Stimulated activated memory B cell treated with anti-CD40 and anti-IgM and Interleukin-4, amounts not matched to agents 10 μg/mL and 1 μg/mL and 100 μg/mL, for 72 hours (primary cell): ENCODE measurements at places on chromosomes 3 and 15.

- H3K4me3 ChIP-seq, result peak overlapping the region; percentile 41
- peak; percentile 67 for ATAC-seq
- peaks cover 20% of the 10 kb centered on the region for H3K4me1 ChIP-seq
- peaks cover 48% of the 10 kb centered on the region for H3K36me3 ChIP-seq
- H3K27ac ChIP-seq, result peak overlapping the region; percentile 80
Measured at GRCh38 chr15:101641129-101641764, 10.9 kb downstream of the TM2D3 start.

DNA sequence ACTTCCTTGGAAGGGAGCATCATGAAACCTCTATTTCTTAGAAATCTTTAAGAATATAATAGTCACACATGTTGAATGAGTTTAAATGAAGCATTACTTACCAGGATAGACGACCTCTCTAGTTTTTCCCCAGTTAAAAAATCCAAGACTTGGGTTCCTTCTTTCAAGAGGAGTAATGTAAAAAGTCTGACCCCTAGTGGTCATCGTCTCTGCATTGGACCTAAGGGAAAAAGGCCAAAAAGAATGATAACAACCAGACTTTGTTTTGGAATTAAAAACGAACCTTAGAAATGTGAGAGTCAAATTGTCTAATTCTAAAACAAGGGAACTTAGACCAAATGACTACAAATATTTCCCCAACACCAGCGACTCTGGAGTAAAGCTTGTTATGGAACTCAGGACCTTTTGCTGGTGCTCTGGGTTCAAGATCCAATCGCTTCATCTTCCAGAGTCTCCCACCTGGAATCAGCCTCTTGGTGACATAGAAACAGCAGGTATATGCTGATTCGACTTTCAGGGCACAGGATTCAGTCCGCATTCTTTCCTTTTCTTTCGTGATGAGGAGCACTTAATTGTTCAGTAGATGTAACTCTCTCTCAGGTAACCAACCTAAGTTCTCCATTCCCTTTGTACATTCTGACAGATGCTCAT lies 214.8 kb upstream of the TPRG1 start:
- no peaks in the 10 kb centered on the region for H3K4me1 ChIP-seq
- no peak for ATAC-seq
- no peaks in the 10 kb centered on the region for H3K27me3 ChIP-seq

GRCh38 chr3:30440880-30441279 lies 165.5 kb upstream of the TGFBR2 start:
- no peaks in the 10 kb centered on the region for H3K36me3 ChIP-seq
- H3K27ac ChIP-seq, result no peak overlapping the region
- no peak for ATAC-seq
- H3K27me3 ChIP-seq, result no peaks in the 10 kb centered on the region
- peaks cover 27% of the 10 kb centered on the region for H3K4me1 ChIP-seq

- H3K4me1 ChIP-seq, result peaks cover 10% of the 10 kb centered on the region
- no peaks in the 10 kb centered on the region for H3K27me3 ChIP-seq
- H3K4me3 ChIP-seq, result no peak overlapping the region
- ATAC-seq, result no peak
- H3K27ac ChIP-seq, result no peak overlapping the region
Measured at GRCh38 chr3:153032891-153033290, 129.1 kb upstream of the RAP2B start.

DNA sequence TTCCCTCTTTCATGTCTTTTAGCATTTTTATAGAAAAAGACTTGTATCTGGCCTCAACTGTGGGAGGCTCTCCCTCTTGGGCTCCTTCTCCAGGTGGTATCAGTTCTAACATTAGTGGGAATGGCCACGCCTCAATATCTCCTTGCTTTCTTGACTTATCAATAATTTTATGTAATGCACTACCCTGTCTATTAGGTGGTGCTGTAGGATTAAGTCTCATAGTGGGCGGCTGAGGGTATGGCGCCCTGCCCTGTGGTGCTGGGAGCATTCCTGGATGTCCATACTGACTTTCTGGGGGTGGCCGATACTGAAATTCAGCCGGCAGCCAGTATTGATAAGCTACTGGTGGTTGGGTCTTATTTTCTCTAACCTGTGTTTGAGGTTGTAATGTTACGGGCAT lies 8.7 kb upstream of the RPUSD3 start:
- H3K36me3 ChIP-seq, result no peaks in the 10 kb centered on the region
- ATAC-seq, result no peak
- H3K4me3 ChIP-seq, result no peak overlapping the region

GRCh38 chr15:60901647-60902046 lies 327.5 kb downstream of the RORA start:
- no peaks in the 10 kb centered on the region for H3K27me3 ChIP-seq
- no peak overlapping the region for H3K27ac ChIP-seq
- peak; percentile 59 for ATAC-seq
- no peaks in the 10 kb centered on the region for H3K36me3 ChIP-seq
- peaks cover 24% of the 10 kb centered on the region for H3K4me1 ChIP-seq

DNA sequence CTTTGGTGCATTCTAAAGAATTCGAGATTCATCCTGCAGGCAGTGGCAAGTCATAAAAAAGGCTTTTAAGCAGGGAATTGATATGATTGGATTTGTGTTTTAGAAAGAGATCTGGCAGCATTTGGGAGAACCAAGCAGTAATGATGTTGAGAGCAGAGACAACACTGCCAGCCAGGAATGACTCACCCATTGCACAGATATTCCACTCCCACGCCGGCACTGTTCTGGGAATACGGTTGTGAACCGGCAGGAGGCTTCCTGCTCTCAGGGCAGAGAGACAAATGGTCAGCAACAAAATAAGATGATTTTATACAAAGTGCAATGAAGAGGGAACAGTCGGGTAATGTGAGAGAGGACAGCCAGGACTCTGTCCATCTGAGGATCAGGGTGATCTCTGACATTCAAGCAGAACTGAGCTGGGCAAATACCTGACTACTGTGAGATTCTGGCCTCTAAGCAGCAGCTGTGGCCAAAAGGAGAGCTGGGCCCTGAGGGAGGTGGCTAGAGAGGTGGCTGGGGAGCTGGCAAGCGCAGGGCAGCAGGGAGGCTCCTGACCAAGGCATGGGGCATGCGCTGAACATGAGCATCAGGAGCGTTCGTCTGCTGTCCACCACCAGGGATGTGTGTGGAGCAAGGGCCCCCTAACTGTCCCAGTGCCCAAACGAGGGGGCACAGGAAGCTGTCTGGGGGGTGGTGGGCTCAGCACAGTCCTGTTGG lies 56.1 kb upstream of the PLXNA1 start:
- no peak overlapping the region for H3K27ac ChIP-seq
- H3K27me3 ChIP-seq, result peaks cover 13% of the 10 kb centered on the region
- H3K36me3 ChIP-seq, result peaks cover 24% of the 10 kb centered on the region
- H3K4me3 ChIP-seq, result no peak overlapping the region
- H3K4me1 ChIP-seq, result no peaks in the 10 kb centered on the region

- peaks cover 35% of the 10 kb centered on the region for H3K36me3 ChIP-seq
- H3K4me3 ChIP-seq, result no peak overlapping the region
- peaks cover 40% of the 10 kb centered on the region for H3K4me1 ChIP-seq
- H3K27me3 ChIP-seq, result no peaks in the 10 kb centered on the region
- ATAC-seq, result no peak
Measured at GRCh38 chr15:100592898-100593297, 9.1 kb downstream of the LINS1 start.

- H3K36me3 ChIP-seq, result no peaks in the 10 kb centered on the region
- no peak overlapping the region for H3K27ac ChIP-seq
- H3K27me3 ChIP-seq, result peaks cover 9% of the 10 kb centered on the region
- no peak for ATAC-seq
Measured at GRCh38 chr3:129953621-129954020, 20.9 kb upstream of the TRH start.

DNA sequence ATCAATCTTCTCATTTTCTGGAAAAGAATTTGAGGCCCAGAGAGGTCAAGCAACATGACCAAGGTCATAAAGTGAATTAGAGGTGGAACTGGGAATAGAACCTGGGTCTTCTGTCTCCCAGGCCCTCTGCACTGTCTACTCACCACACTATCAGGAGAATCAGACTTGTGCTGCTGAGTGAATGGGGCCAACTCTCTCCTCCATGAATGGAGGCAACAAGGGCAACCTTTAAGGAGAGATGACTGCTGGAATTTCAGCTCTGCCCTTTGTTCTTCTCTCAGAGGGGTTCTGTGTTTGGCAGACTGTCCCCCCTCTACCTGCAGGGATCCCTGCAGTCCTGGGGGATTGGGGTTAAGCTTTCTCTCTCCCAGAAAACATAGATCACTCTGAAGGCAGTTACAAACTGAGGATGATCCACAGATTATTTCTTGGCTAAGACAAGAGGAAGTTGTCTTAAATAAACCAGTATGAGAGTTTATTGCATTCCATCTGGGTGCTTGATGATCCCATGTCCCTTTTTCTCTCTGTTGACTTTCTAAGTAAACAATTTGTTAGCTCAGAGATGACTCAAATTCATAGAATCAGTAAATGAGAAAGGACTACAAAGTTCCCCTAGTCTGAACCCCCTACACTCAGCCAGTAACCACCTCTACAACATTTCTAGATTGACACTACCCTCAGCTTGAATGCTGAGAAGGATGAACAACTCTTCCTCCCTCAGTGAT lies 99.0 kb upstream of the LIPC start:
- peaks cover 21% of the 10 kb centered on the region for H3K4me1 ChIP-seq
- H3K27ac ChIP-seq, result no peak overlapping the region
- H3K27me3 ChIP-seq, result peaks cover 23% of the 10 kb centered on the region
- no peaks in the 10 kb centered on the region for H3K36me3 ChIP-seq
- peak; percentile 37 for ATAC-seq

DNA sequence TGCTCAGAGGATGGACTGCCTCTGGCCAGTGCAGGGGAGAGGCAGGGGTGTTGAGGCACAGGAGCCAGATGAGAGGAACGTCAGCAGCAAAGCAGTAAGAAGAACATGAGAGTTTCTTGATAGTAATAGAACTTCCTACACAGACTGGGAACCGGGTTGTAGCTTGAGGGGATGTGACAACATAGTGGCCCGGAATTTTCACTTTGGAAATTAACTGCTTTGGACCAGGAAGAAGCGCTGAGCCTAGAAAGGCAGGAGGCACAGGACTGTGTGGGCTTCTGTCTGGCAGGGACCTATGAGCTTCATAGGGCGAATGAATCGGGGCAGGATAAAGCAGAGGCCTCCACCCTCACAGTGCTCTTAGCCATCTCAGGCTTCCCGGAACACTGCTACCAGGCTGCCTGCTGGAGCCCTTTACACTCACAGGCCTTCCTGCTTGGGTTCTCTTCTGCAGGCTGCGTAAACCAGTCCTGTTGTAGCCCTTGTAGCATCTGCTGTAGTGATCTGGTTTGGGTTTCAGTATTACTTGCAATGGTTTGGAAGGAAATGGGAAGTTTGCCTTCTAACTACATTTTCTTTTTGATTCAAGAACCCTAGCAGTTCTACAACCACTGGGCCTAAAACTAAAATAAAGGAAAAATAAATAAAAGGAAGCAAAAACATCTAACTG lies 3.3 kb upstream of the ADPGK start:
- H3K36me3 ChIP-seq, result no peaks in the 10 kb centered on the region
- H3K27ac ChIP-seq, result peak overlapping the region; percentile 30
- peaks cover 19% of the 10 kb centered on the region for H3K4me1 ChIP-seq

DNA sequence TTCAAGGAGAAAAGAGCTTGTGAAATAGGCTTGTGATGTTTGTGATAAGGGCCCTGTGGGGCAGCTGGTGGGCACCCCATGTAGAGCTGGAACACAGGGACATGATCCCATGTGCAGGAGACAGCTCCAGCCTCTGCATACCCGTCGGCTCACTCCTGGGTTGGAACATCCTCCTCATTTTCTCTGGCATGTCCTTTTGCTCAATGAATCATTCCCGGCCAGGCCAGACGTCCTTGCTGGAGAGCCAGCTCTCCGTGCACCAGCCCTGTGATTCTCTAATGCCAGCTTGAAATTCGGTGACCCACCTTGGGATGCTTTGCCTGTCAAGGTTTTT lies 77.3 kb downstream of the SMAD3 start:
- peak overlapping the region; percentile 44 for H3K27ac ChIP-seq
- H3K36me3 ChIP-seq, result no peaks in the 10 kb centered on the region
- H3K27me3 ChIP-seq, result no peaks in the 10 kb centered on the region
- H3K4me1 ChIP-seq, result peaks cover 95% of the 10 kb centered on the region
- ATAC-seq, result no peak

DNA sequence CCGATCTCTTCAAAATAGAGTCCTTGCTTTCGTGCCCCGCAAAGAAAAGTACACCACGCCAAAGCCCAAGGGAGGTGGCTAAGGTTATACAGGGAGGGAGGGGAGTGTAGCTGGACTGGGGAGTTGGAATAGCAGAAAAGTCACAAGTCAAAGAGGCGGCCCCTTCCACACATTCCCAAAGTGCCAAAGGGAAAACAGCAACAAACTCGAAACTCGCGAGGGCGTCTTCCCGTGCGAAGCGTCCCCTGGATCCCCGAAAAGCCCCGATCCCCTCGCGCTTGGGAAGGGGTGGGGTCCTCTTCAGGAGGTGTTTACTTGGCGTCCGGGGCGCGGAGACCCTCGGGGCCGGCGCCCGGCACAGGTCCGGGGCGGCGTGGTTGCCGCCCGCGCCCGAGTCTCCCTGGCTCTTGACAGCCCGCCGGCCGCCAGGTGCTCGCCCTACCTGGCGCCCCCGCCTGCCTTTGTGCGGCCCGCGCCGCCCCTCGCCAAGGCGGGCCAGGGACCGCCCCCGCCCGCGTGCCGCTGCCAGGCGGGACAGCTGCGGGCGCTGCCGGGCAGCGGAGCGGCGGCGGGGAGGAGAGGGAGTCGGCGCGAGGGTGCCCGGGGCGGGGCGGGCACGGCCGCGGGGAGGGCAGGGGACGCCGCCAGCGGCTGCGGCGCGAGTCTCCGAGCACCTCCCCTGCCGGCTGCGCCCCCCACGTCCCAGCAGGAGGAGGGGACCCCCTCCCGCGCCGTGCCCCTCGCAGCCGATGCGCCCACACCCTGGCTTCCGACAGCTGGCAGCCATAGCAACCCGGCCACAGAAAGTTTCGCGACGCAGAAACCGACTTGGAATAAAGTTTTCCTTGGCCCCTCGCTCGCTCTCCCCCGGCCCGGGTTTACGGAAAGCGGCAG lies 966 bp downstream of the MYO1E start:
- peak overlapping the region; percentile 99 for H3K4me3 ChIP-seq
- peaks cover 69% of the 10 kb centered on the region for H3K4me1 ChIP-seq
- peaks cover 19% of the 10 kb centered on the region for H3K36me3 ChIP-seq
- no peaks in the 10 kb centered on the region for H3K27me3 ChIP-seq

- no peak overlapping the region for H3K27ac ChIP-seq
- no peak overlapping the region for H3K4me3 ChIP-seq
- no peaks in the 10 kb centered on the region for H3K27me3 ChIP-seq
- no peak for ATAC-seq
Measured at GRCh38 chr15:99361545-99362185, 110.4 kb downstream of the LRRC28 start.

- H3K4me1 ChIP-seq, result no peaks in the 10 kb centered on the region
- H3K4me3 ChIP-seq, result no peak overlapping the region
- H3K36me3 ChIP-seq, result no peaks in the 10 kb centered on the region
- H3K27ac ChIP-seq, result no peak overlapping the region
- ATAC-seq, result no peak
- no peaks in the 10 kb centered on the region for H3K27me3 ChIP-seq
Measured at GRCh38 chr3:110789315-110789714, 282.3 kb upstream of the NECTIN3 start.
